ENCODE measurements at places on chromosomes 11 and 22.

DNA sequence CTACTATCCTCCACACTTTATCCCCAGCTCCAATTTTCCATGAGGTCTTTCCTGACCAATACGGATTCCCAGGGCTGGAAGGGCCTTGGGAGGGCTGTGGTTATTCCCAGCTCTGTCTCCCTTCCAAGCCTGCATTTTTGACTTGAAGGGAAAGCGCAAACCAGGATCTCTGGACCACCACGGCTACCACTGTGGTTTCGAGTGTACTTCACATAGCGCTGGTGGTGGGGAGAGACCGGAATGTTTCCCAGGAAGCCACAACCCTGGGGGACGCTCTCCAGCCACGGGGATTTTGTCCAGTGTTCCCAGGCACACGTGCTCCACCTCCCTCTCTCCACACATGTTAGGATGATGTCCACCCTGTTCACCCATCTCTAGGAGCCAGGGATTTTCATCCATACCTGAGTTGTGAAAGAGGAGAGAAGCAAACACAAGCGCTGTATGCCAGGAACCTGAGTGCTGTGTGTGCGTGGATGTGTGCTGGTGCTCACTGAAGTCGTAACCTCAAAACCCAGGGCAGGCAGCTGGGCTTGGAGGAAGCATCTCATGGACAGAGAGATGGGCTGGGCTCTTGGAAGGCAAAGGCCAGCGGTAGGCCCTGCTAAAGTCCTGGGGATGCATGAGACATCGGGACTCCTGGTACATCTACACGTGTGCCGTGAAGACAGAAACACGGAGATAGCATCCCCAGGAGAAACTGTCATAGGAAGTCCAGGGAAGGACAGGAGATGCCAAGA, 1.3 kb upstream of the NPTXR start:
- DNase-seq, result no peak

GRCh38 chr11:134384406-134384805, 27.6 kb downstream of the B3GAT1 start:
- DNase-seq, result no peak

DNA sequence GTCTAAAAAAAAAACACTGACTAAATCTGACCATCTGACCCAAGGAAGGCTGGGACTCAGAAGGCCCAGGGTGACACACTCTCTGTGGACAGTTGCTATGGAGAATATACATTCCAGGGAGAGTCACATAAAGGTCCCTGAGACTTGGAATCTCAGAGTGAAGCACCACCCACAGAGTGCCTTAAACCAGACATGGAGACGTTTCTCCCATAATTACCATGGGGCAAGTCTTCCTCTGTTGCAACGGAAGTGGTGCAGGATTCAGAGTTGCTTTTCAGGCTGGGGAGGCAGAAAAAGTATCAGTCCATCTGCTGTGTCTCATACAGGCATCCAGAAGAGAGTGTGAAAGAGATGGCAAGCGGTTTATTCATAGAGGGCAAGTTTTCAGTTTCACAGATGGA, 58.7 kb upstream of the SLN start:
- DNase-seq, result no peak

GRCh38 chr11:127843483-127844396, 743.6 kb downstream of the ETS1 start:
- DNase-seq, result peak; percentile 81
